Neural crest cell (in vitro differentiated cells): ENCODE measurements at places on chromosomes 6 and 20. TPM values are rescaled to one million over a fixed set of nuclear protein-coding genes. Genes with fewer than 3 reads are reported as not detected.

Gene MOXD1
- total RNA-seq, result 83.6 and 89.4 TPM in 2 replicates

Gene TMEM244
- total RNA-seq, result not detected in 2 replicates

Gene RALGAPB
- 34.7 and 35.2 TPM in 2 replicates for total RNA-seq

Gene METTL24
- 3.6 and 4.7 TPM in 2 replicates for total RNA-seq

Gene NOX3
- not detected in 2 replicates for total RNA-seq

Gene SOX4
- 91.4 and 92.7 TPM in 2 replicates for total RNA-seq

Gene SLC17A2
- total RNA-seq, result not detected in 2 replicates

Gene POU5F1
- not detected in 2 replicates for total RNA-seq

Gene SLC24A3
- 0.27 and 0.51 TPM in 2 replicates for total RNA-seq

Gene POPDC3
- total RNA-seq, result 0.77 and 0.86 TPM in 2 replicates

Gene ISM1
- total RNA-seq, result 0.33 and 0.34 TPM in 2 replicates

Gene HAO1
- total RNA-seq, result not detected in 2 replicates

Gene SNPH
- total RNA-seq, result 3.0 and 3.3 TPM in 2 replicates

Gene ADTRP
- not detected in 2 replicates for total RNA-seq

Gene ABCC10
- total RNA-seq, result 34.1 and 35.2 TPM in 2 replicates

Gene EPB41L1
- total RNA-seq, result 30.6 and 33.1 TPM in 2 replicates

Gene SYTL3
- 0.20 and 0.28 TPM in 2 replicates for total RNA-seq

Gene NEU1
- 46.3 and 49.9 TPM in 2 replicates for total RNA-seq

Gene SOX18
- not detected in 2 replicates for total RNA-seq

Gene CRISP3
- total RNA-seq, result not detected in 2 replicates

Gene RPL7L1
- total RNA-seq, result 103 and 105 TPM in 2 replicates

Gene PSMB9
- total RNA-seq, result not detected in 2 replicates

Gene TRIM40
- not detected in 2 replicates for total RNA-seq

Gene SALL4
- total RNA-seq, result 90.7 and 91.1 TPM in 2 replicates

Gene RSPH9
- 0.57 and 0.63 TPM in 2 replicates for total RNA-seq

Gene RPS6KA2
- 32.6 and 33.7 TPM in 2 replicates for total RNA-seq

Gene AVP
- not detected in 2 replicates for total RNA-seq

Gene TREML2
- total RNA-seq, result not detected in 2 replicates

Gene ARHGAP18
- 3.4 and 3.6 TPM in 2 replicates for total RNA-seq

Gene PRR18
- 0.16 and 0.35 TPM in 2 replicates for total RNA-seq

Gene RSPH4A
- 2.2 and 2.4 TPM in 2 replicates for total RNA-seq

Gene CASS4
- total RNA-seq, result 0.14 and 0.16 TPM in 2 replicates

Gene SMPD2
- total RNA-seq, result 9.7 and 10.1 TPM in 2 replicates

Gene SLC26A8
- 0.14 and 0.33 TPM in 2 replicates for total RNA-seq

Gene HMGCLL1
- 0.73 and 0.75 TPM in 2 replicates for total RNA-seq

Gene FOXS1
- total RNA-seq, result not detected in 2 replicates

Gene ELOVL2
- total RNA-seq, result 12.8 and 13.8 TPM in 2 replicates

Gene OVOL2
- total RNA-seq, result not detected in 2 replicates
